Activated CD4-positive, alpha-beta memory T cell treated with anti-CD3 and anti-CD28 coated beads for 36 hours (primary cell): ENCODE measurements at places on chromosomes 11 and 22. TPM values are rescaled to one million over a fixed set of nuclear protein-coding genes. Genes with fewer than 3 reads are reported as not detected.

GRCh38 chr11:12173111-12173510 is 62.7 kb downstream of the MICAL2 start:
- DNase-seq, result no peak
- H3K27ac ChIP-seq, result peak overlapping the region; percentile 75
- H3K4me1 ChIP-seq, result peaks cover 58% of the 10 kb centered on the region
- H3K4me3 ChIP-seq, result no peak overlapping the region
- H3K27me3 ChIP-seq, result no peaks in the 10 kb centered on the region
- H3K36me3 ChIP-seq, result peaks cover 25% of the 10 kb centered on the region

- no peaks in the 10 kb centered on the region for H3K27me3 ChIP-seq
- peaks cover 25% of the 10 kb centered on the region for H3K4me1 ChIP-seq
- no peak for DNase-seq
- H3K4me3 ChIP-seq, result no peak overlapping the region
Measured at GRCh38 chr11:14435717-14436512, 63.7 kb downstream of the COPB1 start.

The FRMD8 gene
- total RNA-seq, result 34.7 TPM

DNA sequence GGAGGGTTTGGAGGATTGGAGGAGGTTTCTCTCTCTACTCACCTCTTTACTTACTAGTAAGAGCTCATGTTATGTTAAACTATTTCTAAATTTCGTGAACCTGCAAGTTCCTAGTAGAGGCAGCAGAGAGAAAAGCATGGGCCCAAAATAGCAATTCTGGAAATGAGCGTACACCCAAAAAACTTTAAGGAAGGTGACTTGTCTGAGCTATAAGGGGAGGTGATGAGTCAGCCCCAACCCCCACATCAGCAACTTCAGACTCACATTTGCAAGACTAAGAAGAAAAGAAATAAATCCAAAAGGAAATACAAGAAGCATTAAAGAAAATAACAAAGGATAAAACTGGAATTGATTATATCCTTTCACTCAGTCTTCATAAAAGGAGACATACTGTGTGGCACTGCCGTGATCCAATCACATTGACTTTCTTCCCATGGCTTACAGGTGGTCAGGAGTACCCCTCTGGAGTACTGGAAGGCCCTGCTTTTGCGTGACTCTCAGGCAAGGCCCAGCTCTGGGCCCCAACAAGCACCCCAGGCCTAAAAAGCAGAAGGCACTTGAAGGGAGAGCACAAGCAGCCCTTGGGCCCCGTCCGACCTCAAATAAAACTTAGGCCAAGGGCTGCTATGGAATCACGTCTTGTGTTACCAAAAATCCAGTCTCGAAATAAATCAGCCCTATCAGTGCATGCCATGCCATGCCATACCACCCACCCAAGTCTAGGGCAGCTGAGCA is 14.3 kb downstream of the PACSIN2 start:
- peaks cover 78% of the 10 kb centered on the region for H3K4me1 ChIP-seq
- peak overlapping the region; percentile 14 for H3K27ac ChIP-seq
- no peaks in the 10 kb centered on the region for H3K27me3 ChIP-seq
- peak; percentile 83 for DNase-seq

DNA sequence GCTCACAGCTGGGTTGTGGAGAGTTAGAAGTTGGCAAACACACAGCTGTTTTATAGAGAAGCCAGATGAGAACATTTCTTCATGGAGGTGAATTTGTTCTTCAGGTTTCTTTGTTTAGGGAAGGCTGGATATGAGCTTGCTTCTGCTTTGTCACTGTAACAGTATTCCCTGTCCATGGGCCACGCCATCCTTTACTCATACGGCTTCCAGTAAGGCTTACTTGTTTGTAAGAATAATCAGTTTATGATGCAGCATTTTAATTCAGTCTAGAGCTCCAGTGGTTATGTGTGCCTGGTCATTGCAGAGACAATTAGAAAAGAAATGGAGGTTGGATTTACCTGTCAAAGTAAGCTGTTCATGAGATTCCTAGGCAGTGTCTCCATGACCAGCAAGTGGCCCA is 131.8 kb downstream of the TRIM44 start:
- no peak overlapping the region for H3K4me3 ChIP-seq
- H3K36me3 ChIP-seq, result peaks cover 5% of the 10 kb centered on the region
- peaks cover 4% of the 10 kb centered on the region for H3K4me1 ChIP-seq
- DNase-seq, result no peak

DNA sequence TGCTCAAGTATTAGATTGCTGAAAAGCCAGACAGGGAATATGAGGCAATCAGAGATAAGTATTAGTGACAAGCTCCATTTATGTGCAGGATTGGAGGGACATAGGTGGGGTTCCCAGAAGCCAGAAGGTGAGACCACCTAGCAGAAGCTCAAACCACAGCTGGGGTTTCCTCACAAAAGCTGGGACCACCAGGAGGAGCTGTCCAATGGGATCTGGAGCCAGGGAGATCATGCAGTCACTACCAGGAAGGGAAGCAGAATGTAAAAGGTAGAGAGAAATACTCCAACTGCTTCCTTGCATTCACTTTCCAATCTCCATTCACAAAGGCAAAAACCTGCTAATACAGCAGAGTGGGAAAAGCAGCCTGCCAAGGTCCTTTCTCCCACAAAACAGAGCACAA is 5.2 kb upstream of the FSHB start:
- H3K27ac ChIP-seq, result no peak overlapping the region
- no peak overlapping the region for H3K4me3 ChIP-seq
- peaks cover 13% of the 10 kb centered on the region for H3K27me3 ChIP-seq
- H3K36me3 ChIP-seq, result peaks cover 5% of the 10 kb centered on the region
- no peak for DNase-seq
